Substantia nigra (tissue), 51 donors: ENCODE measurements at places on chromosomes 2 and 18.

GRCh38 chr2:9082158-9082557 is 78.7 kb upstream of the MBOAT2 start:
- no peak for DNase-seq

GRCh38 chr2:98461498-98462049 is 16.9 kb downstream of the INPP4A start:
- peak; percentile 41 for DNase-seq

GRCh38 chr18:21598726-21599584 is 1.5 kb downstream of the ESCO1 start:
- DNase-seq: no peak

GRCh38 chr18:47050468-47050867 is 15.0 kb upstream of the ELOA2 start:
- DNase-seq: no peak

DNA sequence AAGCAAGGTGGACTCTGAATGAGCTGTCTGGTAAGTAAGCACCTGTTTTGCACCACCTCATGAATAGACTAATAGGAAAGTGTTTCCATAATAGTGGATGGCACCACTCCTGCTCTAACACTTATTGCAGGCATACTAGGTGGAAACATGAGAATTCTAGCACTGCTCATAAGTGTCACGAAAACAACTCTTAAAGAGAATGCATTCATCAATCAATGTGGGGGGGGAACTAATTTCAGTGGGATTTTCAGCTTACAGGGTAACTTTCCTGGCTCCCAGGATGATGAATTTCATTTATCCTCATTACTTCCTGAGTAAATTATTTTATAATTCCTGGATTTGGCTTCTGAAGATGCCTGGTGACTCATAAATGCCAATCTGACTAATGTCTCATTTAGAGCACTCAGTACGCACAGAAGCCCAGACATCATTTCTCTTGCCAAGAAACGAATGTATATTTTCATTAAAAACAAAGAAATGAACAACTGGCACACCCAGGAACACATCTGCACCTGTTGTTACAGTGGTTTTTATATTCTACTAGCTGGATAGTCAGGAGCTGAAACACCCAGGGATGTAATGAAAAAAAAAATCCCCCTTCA is 129.6 kb downstream of the PID1 start:
- no peak for DNase-seq

DNA sequence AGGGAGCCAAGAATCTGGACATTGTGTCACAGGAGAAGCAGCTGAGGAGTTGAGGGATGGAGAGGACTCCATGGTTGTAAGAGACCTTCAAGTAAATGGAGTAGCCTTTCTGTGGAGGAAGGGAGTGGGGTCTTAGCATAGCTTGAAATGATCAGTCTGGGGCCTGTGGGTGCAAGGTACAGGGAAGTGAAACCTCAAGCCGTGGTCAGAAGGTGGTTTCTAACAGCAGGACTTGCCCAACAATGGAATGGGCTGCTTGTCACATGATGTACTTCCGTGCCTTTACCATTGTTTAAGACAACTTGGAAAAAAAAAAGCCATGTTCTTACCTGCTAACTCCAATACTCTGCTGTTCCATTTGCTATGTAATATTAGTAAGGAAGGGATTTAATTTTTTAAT is 140.7 kb downstream of the LDLRAD4 start:
- DNase-seq: no peak

GRCh38 chr2:122886479-122887145 is 1131.2 kb downstream of the TSN start:
- DNase-seq: no peak

- no peak for DNase-seq
Measured at GRCh38 chr2:5986801-5987787, 294.9 kb downstream of the SOX11 start.

DNA sequence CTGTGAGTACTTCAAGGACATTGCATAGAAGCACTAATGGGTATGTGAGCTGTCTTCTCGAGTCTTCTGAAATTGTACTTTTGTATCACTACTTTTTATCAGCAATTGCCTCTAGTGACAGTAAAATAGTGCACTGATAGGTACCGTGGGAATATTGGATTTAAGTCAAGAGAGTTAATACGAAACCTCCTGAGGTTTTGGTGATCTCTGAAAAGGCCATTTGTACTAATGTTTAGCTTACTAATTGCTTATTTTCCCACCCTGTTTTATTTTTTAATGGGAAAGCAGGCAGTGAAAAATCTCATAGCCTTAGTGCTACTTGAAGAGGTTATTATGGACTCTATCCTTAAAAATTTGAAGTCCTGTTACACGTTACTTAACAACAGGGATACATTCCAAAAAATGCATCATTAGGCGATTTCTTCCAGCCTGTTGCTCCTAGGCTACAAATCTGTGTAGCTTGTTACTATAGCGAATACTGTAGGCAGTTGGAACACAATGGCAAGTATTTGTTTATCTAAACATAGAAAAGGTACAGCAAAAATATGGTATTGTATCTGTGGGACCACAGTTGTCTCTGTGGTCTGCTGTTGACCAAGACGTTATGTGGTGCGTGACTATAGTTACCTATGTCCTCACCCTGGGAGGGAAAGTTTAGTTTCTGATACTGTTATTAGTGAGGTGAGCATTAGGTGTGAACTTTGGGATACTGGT is 65.9 kb downstream of the CAB39 start:
- no peak for DNase-seq

DNA sequence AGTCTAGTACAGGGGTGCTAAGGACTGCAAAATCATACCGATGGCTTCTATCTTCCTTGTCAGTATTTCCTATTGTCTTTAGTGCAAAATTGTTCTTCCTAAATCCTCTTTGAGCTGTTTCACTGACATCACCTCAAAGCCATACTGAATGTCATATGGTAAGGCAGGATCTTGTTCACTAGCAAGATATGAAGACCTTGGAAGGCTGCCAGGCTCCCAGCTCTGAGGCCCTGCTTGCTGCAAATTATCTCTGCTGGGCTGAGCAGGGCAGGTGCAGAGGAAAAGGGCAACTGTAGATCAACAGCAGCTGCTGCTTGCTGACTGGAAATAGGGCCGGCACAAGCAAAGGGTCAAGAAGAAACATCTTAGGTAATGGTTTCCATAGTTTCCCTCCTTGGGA is 58.2 kb downstream of the PMAIP1 start:
- no peak for DNase-seq

GRCh38 chr2:174761837-174762236 is 2.4 kb downstream of the CHRNA1 start:
- DNase-seq: no peak

DNA sequence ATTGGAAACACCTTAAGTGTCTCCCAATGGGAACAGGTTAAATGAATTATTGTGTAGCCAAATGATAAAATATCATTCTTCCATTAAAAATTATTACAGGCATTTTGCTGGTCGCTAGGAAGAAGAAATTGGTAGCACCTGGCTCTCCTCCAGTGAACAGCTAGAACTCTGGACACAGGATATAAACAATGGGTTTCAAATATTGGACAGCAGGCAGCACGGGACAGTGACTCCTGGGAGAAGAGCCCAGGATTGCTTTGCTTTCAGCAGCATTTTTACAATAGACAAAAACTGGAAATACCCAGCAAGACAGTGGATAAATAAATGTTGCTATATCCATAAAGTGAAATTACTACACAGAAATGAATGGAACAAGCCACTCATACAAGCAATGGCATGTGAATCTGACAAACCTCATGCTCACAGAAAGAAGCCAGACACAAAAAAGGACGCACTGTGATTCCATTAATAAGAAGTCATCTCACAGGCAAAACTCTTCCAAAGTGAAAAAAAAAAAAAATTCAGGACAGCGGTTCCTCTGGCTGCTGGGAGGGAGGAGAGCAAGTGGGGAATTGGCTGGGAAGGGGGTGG is 50.5 kb downstream of the LAMA1 start:
- DNase-seq: no peak

DNA sequence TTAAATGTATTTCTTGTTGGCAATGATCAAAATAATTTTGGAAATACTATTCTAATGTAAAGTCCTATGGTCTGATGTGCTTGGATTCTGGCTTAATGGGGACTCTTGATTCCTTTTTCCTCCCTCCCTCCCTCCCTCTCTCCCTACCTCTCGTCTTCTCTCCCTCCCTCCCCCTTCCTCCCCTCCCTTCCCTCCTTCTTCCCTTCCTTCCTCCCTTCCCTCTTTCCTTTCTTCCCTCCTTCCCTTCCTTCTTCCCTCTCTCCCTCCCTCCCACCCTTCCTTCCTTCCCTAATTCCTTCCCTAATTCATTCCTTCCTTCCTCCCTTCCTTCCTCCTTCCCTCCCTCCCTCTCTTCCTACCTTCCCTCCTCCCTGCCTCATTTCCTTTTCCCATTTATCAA is 19.9 kb upstream of the NCKAP5 start:
- DNase-seq: no peak

GRCh38 chr2:48114256-48114655 is 208.0 kb upstream of the FBXO11 start:
- DNase-seq: no peak

DNA sequence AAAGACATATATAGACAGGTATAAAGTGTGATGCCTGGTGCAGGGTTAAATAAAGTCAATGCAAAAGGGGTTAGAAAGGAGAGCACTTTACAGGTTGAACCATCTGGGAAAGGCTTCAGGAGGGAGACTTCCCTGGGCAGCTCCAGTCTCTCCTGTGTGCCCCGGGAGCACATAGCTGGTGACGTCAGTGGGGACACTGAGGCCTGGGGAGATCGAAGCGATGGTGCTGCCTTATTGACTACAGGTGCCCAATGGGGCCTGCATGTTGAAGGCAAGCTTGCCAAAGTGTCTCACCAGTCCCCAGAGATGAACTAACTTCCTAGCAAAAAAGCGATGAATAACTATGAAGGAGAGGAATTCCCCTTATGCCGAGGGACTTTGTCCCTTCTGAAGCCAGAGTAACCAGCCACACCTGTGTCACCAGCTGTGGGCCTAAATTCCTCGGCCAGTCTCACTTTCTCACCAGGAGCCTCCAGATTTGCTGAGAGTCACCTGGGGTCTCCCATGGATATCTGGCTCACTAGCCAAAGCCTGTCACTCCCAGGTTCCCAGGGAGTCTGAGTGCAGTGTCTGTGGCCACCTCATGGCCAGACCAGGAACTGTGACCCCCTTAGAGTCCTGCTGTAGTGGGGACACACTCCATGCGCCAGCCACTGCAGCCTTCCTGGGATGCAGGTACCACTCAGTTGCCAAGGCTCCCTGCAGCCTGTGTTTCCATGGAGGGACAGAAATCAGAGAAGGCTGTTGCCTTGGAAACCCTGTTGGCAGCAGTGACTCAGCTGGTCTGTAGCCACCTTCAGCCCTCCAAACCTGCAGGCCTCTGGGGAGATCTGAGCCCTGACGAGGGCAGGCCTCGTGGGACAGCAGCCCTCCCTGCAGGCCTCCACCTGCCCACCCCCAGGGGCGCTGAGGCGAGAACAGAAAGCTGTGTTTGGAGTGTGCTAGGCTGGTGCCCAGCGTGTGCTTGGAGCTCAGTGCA is 128.7 kb downstream of the CTIF start:
- no peak for DNase-seq

DNA sequence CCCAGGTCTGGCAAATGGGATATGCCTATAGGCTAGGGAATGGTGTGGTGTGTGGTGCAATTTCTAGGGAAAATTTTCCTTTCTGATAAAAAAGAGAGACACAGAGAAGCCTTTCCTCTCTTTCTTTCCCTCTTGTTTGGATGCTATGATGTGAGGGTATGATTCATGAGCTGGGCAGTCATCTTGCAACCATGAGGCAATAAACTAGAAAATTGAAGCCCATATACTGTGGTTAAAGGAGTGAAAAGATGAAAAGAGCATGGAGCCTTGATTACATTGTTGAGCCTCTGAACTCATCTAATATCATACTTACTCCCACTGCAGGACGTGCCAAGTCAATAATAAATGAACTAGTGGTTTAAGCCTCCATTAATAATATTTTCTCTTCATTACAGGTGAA is 215.6 kb downstream of the HAUS1 start:
- no peak for DNase-seq

GRCh38 chr18:51400721-51401120 is 203.2 kb upstream of the MEX3C start:
- DNase-seq: no peak

DNA sequence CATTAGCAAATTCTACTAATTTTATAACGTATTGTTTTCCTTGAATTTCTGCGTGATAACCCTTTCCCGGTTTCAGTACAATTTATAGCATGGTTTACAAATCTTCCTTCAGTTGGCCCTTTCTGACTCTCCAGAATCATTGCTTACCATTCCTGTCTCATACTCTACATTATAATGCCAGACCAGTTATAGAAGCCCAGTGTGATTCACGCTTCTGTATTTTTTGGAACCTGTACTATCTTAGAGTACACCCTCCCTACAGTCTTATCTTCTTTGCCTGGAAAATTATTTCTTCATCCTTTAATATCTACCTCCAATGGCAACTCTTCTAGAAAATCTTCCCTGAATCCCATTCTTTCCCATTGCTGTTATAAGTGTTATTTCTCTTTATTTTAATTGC is 391.6 kb upstream of the SYT4 start:
- no peak for DNase-seq

DNA sequence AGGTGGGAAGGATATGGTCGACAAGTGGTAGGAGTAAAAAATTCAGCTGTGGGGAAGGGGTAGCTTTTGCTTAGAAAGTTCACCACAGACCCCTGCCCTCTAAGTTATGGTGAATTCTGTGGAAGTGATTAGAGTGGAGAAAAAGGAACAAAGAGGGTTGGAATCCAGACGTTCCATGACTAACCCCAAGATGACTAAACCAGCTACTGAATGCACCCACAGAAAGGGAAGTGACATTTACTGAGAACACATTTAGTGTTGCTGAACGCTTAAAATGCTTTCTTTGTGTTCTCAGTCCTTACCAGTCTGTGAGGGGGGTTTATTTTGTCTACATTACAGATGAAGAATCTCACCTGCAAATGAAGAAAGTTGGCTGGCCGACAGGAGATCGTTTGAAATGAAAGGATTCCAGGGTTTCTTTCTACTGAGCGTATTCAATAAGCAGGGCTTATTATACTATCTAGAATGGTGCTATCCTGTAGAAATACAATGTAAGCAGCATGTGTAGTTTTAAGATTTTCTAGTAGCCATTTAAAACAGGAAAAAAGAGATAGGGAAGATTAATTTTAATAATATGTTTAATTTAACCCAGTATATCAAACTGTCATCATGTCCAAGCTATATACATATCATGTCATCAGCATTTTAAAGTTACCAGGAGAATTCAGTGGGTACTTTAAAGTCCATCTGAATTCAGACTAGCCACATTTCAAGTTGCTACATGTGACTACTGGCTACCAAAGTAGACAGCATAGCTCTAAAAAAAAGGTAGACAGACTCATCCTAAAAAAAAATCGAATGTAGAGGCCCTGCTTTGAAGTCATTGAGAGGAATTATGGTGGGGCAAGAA is 60.1 kb downstream of the LIMS1 start:
- DNase-seq: no peak

GRCh38 chr2:120785228-120785966 is 49.7 kb downstream of the GLI2 start:
- no peak for DNase-seq

GRCh38 chr18:76453932-76454331 is 41.1 kb downstream of the ZNF516 start:
- no peak for DNase-seq

GRCh38 chr2:241036397-241036963 is 38.1 kb downstream of the SNED1 start:
- no peak for DNase-seq
